ENCODE measurements at places on chromosomes 7 and 10. TPM values are rescaled to one million over a fixed set of nuclear protein-coding genes. Genes with fewer than 3 reads are reported as not detected.

RADIL gene
- 2.1 TPM for polyA plus RNA-seq

CASP7 gene
- polyA plus RNA-seq, result 24.6 TPM

IDI2 gene
- not detected for polyA plus RNA-seq

TMEM236 gene
- 0.29 TPM for polyA plus RNA-seq

NPSR1 gene
- polyA plus RNA-seq, result not detected

PTPN20 gene
- polyA plus RNA-seq, result 2.4 TPM

- DNase-seq, result no peak
These were observed 18.5 kb upstream of the TTYH3 start for GRCh38 chr7:2613098-2613930.

GRCh38 chr7:37901890-37902524, 14.6 kb downstream of the SFRP4 start:
- DNase-seq, result no peak

GRCh38 chr7:103989785-103990767, 618 bp upstream of the RELN start:
- no peak for DNase-seq
